CD4-positive, alpha-beta T cell treated with Interleukin-4 for 4 hours (primary cell): ENCODE measurements at places on chromosomes 2 and 18.

DNA sequence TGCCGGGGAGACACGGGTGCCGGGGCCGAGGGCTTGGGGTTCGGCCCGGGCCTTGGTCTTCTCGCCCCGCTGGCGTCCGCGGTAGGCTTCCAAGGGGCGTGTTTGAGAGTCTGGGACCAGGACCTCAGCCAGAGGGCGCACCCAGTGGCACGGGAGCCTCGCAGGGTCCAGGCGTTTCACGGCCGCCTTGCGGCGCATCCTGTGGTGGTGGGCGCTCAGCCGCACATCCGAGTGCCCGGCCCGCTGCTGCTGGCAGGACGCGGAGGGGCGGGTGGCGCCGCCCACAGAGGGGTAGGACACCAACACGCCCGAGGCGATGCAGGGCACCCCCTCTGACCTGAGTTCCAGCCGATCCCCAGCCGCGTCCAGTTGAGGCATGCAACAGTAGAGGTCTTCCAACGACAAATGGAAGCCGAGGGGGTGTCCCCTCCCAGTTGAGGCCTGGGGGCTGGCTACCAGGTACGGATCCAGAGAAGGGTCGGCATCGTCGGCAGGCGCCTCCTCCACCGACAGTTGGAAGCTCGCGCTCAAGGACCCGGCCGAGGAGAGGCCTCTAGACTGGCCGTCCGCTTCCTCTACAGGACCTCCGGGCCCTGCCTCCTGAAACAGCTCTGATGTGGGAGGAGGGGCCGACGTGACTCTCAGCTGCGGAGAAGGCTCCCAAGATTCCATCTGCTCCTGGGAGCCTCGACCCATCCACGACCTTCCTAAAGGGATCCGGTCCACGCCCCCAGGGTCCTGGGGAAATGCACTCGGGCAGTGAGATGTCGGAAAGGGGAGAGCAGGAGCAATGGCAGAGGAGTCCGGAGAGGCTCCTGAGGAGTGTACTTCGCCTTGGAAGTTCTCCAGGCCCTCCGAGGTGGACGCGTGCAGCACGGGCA is 6.3 kb downstream of the C2orf81 start:
- no peak for DNase-seq

- no peak for DNase-seq
Observed at GRCh38 chr18:23645568-23646175, 17.0 kb downstream of the ANKRD29 start.

GRCh38 chr18:62658028-62658427 is 57.3 kb upstream of the PHLPP1 start:
- no peak for DNase-seq

DNA sequence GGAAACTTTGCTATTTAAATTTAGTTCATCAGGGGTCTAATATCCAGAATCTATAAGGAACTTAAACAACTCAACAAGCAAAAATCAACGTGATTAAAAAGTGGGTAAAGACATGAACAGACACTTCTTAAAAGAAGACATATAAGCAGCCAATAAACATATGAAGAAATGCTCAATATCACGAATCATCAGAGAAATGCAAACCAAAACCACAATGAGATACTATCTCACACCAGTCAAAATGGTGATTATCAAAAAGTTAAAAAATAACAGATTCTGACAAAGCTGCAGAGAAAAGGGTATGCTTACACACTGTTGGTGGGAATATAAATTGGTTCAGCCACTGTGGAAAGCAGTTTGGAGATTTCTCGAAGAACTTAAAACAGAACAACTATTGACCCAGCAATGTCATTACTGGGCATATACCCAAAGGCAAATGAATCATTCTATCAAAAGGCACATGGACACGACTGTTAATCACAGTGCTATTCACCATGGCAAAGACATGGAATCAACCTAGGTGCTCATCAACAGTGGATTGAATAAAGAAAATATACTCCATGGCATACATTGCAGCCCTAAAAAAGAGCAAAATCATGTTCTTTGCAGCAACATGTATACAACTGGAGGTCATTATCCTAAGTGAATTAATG is 189.9 kb downstream of the SLC4A10 start:
- DNase-seq = no peak

DNA sequence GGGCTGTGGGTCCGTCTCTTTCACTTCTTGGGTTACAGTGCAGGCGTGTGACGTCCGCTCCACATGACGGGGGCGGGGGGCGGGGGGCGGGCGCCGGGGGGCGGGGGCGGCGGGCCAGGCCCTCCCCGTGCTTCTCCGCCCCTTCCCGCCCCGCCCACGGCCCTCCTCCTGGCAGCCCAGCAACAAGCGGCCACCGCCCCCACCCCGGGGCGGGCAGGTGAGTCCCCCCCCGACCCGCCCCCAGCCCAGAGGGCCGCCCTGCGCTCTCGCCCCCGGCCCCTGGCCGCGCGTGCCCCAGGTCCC is 3.6 kb downstream of the ZNF516 start:
- DNase-seq = peak; percentile 60

DNA sequence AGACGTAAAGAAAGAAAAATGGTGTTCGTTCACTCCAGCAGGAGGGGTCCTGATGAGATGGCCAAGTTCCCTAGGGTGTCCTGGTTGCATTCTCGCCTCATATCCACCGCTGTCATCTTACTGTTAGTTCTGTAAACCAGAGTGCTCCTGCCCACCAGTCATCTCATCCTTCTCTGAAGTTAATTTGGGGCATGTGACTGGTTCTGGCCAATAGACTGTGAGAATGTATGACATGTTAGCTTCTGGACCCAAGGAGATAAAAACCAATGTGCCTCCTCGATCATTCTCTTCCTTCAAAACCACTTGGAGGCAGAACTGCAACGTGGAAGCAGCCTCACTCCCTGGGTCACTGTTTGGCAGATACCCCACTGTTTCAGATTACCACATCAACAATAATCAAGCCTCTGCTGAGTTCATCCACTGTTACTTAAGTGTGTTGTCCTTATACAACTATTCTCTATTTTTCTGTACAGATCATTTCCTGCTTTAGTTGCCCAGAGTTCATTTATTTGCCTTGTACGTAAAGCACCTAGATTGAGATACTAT is 759.1 kb downstream of the TSN start:
- DNase-seq = no peak

GRCh38 chr2:191835539-191836350 is 11.1 kb downstream of the CAVIN2 start:
- no peak for DNase-seq

- DNase-seq = no peak
Observed at GRCh38 chr2:25115249-25115883, 53.0 kb downstream of the POMC start.

GRCh38 chr2:77161009-77161408 is 361.2 kb downstream of the LRRTM4 start:
- no peak for DNase-seq

DNA sequence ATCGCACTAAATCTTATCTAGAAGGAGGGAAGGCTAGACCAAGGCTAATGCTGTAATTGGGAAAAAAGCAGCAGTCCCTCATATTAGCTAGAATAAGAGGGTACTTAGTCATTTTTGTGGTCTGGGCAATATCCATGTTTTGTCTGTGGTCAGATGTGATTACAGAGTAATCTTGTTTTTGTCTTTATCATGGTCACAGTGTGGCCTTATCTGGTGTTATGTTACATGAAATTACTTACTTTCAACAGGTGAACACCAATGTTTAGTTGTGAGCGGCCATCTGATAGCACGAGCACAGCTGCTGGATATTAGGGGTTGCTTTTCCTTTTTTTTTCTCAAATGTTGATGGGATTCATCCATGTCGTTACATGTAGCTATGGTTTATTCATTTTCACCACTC is 23.7 kb upstream of the PLEKHM3 start:
- no peak for DNase-seq

GRCh38 chr18:23990474-23991410 is 23.8 kb upstream of the TTC39C start:
- no peak for DNase-seq

- DNase-seq = peak; percentile 30
Observed at GRCh38 chr2:95389245-95390119, 13.0 kb upstream of the FAHD2A start.

DNA sequence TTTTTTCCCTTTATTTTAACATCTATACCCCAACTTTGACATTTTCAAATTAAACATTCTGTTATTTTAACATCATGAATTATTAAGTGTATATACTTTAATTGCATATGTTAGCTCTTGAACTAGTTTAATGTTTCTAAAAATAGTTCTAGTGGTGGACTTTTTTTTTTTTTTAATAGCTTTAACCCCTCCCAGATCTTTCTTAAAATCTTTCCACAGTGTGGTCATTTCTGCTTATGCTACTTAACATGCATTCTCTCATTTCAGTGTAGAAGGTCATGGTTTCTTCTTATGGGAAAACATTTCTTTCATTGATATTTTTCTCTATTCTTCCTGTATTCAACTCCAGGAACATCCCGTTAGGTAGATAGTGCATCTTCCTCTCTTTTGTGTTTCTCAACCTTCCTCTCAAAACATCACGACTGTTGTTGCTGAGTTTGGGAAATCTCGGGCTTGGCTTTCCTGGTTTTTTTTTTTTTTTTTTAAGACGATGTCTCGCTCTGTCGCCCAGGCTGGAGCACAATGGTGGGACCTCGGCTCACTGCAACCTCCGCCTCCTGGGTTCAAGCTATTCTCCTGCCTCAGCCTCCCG is 849 bp upstream of the TMEM18 start:
- DNase-seq = no peak

- no peak for DNase-seq
Observed at GRCh38 chr2:198890490-198890889, 567.2 kb downstream of the SATB2 start.

DNA sequence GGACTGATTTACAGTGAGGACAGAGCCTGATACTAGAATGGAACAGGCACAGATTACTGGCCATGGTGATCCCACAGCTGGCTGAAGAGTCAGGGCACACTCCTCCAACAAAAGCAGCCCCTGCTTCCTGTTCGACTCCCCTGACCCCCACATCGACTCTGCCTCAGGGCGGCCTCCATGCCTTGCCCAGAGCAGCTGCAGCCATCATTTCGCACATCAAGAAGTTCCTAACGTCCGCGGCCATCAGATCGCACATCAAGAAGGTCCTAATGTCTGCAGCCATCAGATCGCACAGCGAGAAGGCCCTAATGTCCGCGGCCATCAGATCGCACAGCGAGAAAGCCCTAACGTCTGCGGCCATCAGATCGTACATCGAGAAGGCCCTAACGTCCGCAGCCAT is 192.8 kb upstream of the PXDN start:
- DNase-seq = no peak

DNA sequence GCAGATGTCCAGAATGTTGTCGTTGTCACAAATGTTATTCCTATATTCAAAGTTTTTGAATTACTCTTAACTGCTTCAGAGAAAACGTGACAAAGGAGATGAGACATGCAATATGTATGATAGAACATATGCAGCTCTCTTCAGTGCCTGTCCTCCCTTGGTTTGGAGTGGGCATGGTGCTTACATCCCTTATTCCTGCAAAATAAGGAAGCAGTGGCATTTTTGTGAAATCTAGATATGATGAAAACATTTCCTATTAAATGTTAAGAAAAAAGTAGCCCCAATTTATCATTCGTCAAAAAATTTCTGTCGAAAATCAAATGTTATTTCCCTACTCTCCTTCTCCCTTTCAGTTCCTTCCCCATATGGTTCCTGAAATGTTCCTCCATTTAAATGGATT is 457.5 kb upstream of the FANCL start:
- no peak for DNase-seq
